ENCODE measurements at places on chromosomes 1 and 21.

DNA sequence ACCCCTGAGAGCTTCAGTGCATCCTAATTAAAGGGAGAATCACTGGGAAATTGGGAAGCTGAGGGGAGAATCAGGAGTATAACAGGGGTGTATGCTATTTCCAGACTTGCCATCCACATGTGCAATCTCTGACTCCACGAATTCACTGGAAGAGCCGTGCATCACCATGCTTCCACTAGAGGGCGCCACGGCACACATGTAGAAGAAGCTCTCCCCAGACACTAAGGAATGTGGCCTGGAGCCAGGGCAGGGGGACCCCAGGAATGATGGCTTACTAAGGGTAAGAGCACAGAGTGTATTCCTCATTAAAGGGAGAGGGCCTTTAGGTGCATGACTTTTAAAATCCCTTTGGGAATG, 81.5 kb downstream of the ABCA4 start:
- peak; percentile 27 for DNase-seq

GRCh38 chr1:69196071-69196470, 371.7 kb upstream of the LRRC7 start:
- DNase-seq = no peak

GRCh38 chr1:59375321-59376220, 78.7 kb downstream of the FGGY start:
- no peak for DNase-seq

- DNase-seq = no peak
These were observed 48.4 kb upstream of the TARBP1 start for GRCh38 chr1:234527346-234527745.

- DNase-seq = no peak
These were observed 233.1 kb downstream of the RERE start for GRCh38 chr1:8584316-8584715.

DNA sequence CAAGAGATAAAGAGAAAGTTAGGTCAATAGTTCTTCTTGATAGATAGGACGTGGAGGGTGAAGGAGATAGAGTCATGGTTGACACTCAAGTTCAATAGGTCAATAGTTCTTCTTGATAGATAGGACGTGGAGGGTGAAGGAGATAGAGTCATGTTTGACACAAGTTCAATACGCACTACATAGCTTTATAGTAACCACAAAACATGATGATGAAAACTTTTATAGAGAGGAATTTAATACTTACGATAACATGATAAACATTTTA, 5.8 kb upstream of the DDX59 start:
- no peak for DNase-seq

GRCh38 chr1:8889103-8889846, 10.8 kb upstream of the ENO1 start:
- DNase-seq = no peak

- no peak for DNase-seq
These were observed 253.4 kb downstream of the RHOU start for GRCh38 chr1:228988664-228989063.

GRCh38 chr1:180451504-180451903, 50.9 kb downstream of the ACBD6 start:
- no peak for DNase-seq

- no peak for DNase-seq
These were observed 20.5 kb upstream of the NRDC start for GRCh38 chr1:51899022-51899421.

DNA sequence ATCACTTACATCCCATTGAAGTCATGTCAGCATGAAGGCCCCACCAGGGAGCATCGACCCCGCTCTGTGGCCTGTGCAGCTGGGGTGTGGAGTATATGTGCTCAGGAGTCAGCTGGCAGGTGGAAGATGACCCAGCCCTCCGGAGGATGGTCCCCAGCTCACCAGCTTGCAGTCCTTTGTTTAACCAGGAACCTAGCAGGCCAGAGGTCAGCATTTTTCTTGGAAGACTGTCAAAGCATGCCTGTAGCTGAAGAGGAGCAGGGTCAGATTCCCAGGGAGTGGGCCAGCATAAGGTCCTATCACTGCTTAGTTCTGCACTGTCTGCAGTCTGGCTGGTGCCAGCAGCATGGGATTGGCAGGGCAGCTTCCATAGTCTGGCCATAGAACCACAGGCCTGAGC, 12.7 kb downstream of the NFASC start:
- no peak for DNase-seq

GRCh38 chr1:25526753-25527152, 16.7 kb upstream of the LDLRAP1 start:
- DNase-seq = no peak

DNA sequence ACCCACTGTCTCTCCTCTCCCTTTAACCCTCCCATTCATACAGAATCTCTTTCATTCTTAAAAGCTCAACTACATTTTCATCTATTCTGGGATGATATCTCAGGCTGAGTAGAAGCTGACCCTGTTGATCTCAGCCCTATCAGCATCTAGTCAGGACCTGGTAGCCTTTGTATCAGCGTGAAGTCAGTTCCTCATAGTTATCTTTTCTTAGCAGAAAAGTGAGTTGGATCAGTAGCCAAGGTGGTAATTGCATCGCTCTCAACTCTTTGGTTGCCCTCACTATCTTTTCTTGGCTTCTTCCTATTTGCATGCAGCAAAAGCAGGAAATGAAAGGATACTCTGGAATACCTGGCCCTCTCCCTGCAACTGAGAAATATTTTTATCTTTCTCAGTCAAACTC, 13.6 kb upstream of the GOLT1A start:
- no peak for DNase-seq

DNA sequence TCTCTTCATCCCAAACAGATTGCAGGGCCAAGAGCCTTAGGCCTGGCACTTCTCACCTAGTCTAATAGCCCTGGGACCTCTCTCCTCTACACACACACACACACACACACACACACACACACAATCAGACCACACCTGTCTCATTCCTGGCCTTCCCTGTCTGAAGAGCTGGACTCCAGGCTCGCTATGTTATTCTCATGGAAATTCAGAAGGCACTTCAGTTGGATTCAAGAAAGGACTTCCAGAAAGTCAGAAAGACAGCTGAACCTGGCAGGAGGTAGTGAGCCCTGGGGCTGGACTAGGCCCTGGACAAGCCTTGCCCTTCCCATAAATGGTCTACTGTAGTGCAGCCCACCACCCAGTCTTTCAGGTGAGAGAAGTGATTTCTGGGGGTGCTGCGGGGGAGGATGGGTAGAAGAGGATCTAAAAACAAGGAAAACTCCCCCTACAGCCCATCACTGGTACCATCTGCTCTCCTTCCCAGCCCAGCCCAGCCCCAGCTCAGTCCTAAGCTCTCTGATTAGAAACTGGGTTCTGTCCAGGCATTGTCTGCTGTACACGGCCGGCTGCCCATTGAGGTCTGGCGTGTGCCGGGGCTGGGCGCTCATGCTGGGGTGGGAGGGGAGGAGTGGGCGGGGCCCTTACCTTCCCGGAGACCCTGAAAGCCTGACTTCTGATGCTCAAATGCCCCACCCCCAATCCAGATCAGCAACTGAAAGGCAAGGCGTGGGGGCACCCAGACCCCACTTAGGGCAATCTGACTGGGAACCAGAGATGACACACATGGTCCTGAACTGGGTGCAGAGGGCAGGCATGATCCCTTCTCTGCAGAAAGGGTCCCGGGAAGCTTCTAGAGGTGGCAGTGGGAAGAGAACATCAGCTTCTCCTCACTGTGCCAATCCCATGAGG, 2.5 kb downstream of the KIF21B start:
- peak; percentile 18 for DNase-seq

DNA sequence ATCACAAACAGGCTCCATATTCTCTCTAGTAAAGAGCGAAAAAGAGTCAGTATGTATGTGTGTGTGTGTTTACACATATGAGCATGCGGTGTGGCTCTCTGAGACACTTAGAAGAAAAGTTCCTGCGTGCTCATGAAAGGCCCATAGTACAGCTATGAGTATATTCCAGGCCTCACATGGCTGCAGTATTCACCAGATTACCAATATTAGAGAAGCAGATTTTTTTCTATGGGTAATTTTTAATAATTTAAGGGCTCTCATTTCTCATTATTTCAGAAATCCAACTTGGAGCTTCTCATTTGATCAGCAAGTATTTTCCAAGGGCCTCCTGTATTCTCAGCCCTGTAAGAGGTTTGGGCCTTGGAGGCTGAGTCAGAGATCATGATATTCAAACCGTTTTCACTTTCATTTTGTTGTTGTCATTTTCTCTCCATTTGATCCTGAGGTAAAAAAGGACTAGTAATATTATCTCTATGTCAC, 232.9 kb upstream of the SGIP1 start:
- peak; percentile 56 for DNase-seq

GRCh38 chr1:15771836-15772515, 13.4 kb downstream of the FBLIM1 start:
- no peak for DNase-seq

GRCh38 chr1:180310095-180310494, 80.0 kb downstream of the LHX4 start:
- no peak for DNase-seq

GRCh38 chr1:246153796-246154212, 353.3 kb downstream of the SMYD3 start:
- no peak for DNase-seq

DNA sequence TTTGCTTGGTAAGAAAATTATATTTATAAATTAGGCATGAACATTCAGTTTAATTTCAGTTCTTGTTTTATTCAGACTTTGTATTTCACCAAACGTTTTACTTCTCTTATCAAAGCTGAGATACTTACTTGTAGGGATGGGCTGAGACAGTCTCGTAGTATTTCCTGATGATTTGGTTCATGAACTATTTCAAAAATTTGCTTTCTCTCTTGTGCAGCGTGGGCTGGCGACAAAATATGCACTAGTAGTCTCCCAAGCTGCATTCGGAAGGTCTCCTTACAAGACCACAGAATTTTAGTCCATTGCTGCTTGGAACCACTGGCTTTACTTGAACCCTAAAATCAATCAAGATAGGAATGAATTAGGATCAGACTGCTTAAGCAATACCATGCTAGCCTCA, 91.7 kb upstream of the GNG4 start:
- no peak for DNase-seq

DNA sequence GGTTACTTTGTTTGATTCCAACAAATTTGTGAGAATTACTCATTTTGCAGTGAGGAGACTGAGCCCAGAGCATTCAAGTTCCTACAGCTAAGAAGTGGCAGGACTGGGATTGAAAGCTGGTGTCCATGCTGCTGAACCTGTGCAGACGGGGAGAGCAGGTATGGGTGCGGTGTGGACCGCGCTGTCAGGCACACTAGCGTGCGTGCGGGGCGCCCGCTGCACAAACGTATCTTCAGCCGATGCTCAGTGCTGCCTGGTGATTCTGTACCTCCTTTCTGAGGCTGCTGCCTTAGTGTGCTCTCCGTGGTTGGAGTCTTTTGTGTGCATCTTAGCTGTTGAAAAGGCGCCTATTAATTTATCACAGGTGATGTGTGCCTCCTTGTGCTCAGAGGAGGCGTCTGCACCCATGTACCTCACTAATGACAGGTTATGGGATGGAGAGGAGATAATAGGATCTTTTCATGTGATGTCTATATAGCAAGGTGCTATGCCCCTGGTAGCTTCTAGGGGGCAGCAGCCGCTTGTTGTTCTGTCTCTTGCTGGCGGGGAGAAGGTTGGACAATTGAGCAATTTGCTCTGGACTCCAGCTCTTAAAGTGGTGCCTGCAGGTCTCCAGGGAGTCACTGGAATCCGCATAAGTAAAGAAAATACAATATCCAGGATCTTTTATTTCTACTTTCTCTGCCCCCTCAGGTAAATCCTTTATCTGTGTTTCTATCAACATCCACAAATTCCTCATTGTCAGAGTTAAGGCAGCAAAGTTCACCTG, 32.5 kb downstream of the PEX14 start:
- DNase-seq = peak; percentile 58

DNA sequence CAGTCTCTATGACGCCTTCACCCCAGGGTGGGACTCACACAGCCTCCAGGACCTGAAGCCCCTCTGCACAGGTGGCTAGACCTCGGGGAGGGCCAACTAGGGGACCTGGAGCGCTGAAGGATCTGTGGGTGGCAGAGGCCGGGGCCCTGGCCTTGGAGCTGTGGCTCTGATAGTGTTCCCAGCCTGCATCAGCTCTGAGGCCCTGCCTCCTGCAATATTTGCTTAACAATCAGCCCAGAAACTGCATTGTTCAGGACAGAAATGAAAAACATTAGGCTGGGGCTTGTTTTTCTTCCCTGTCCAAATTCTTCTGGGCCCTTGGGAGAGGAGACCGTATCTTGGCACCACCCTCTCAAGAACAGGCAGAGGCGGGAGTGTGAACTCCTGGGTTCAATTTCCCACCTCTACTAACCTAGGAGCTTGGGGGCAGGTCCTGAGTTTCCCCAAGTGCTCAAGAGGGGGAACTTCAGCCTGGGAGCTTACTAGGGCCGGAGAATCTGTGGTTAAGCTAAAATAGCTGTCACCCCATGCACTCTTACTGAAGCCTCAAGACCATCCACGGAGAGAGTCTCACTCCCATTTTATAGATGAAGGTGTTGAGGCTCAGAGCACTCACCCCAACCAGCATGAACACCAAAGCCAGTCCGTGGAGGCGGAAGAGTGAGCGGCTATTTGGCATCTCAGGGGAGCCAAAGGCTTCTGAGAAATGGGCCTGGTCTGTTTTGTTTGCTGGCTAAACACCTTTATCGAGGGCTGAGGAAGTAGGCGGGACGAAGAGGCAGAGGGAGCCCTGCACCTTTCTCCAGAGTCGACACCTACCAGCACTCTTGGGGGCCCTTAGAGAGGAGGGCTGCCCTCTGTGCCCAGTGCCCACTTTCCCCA, 18.8 kb upstream of the CASZ1 start:
- DNase-seq = no peak

- DNase-seq = no peak
These were observed 11.3 kb downstream of the GNPAT start for GRCh38 chr1:231252336-231252735.

DNA sequence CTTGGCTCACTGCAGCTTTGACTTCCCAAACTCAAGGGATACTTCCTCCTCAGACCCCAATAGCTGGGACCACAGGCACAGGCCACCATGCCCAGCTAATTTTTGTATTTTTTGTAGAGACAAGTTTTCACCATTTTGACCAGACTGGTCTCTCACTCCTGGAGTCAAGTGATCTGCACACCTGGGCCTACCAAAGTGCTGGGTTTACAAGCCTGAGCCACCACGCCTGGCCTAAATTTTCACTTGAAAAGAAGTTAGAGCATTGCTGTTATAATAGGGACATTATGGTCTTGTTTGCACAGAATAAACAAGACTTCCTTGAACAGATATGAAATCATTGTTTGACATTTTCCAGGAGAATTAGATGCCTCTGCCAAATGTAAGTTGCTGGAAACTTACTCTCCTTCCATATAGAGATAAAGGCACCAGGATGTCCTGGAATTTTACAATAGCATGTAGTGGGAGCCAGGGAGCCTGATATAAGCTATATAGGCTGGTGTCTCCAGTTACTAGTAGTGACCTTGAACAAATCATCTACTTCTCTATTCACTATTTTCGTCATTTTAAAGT, 16.9 kb downstream of the SLC35A3 start:
- no peak for DNase-seq

- DNase-seq = no peak
These were observed 150.1 kb downstream of the PLA2G4A start for GRCh38 chr1:186978596-186979556.

DNA sequence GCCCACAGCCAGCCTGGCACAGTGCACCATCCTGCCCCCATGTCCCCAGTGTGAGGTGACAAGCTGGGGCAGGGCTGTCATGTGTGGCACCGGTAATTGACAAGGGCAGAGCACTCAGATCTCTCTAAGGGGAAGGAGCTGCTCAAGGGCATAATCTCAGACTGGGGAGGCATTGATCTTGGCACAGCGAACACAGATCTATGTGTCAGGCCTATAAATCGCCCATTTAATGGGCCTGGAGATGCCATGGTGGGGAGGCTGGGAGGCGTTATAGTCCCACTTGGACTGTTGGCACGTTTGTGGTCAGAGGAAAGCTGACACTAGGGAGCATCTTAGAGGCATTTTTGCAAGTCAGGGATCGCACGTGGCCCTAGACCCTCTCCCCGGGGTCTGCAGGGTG, 594.1 kb downstream of the PTPRU start:
- DNase-seq = no peak

GRCh38 chr1:180235077-180235501, 5.0 kb downstream of the LHX4 start:
- DNase-seq = no peak

Measured in CD4-positive, alpha-beta memory T cell (primary cell).